Left kidney (tissue), 8 donors: ENCODE measurements at places on chromosomes 3 and 15. TPM values are rescaled to one million over a fixed set of nuclear protein-coding genes. Genes with fewer than 3 reads are reported as not detected.

GRCh38 chr3:128556384-128556783, 63.4 kb upstream of the GATA2 start:
- no peak for DNase-seq

DNA sequence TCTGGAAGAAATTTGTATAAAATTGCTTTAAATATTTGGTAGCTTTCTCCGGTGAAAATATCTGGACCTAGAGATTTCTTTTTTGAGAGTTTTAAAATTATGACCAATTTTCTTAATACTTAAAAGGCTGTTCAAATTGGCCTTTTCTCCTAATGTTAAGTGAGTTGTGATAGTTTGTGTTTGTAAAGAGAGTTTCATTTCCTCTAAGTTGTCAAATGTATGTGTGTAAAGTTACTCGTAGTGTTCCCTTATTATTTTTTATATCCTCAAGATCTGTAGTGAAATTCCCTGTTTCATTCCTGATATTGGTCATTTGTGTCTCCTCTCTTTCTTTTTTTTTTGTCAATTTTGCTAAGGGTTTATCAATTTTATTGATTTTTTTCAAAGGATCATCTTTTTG, 92.6 kb upstream of the CTNNB1 start:
- no peak for DNase-seq

DNA sequence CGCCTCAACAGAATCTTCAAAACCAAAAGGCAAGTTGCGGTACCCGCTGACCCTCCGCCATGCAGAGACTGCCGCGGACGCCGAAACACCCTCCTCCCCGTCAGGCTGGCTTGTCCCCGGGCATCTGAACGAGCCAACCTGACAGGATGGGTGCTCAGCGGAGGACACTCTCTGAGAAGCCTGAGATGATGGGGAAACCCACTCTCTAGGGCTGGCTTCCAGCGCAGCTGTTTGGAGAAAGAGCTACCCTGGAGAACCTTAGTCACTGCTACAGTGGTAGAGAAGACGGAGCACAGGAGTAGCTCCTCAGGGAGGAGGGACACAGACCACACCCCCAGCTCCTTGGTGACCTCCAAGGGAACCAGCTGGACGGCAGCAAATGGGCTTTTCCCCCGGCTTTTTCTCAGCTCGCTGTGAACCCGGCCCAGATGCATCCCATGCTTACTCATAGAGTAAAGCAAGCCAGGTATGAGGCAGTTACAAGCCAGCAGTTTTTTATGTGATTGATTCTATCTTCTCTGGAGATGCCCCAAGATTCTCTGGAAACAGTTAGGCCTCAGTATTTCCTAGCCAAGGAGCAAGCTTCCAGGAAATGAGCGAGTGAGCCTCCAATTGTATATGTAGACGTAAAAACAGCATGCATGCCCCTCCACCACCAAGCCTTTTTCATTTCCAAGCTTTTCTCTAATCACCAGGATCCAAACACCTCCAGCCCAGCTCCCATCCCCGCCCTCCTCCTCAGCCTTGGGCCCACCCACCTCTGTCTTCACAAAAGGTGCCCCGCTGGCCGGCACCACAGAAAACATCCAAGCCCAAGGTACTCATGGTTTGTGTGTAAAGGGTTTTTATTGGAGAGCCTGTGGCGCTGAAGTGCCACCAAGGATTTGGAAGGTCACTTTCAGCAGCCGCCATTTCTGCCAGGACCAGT, 38.7 kb downstream of the FAM174B start:
- DNase-seq = no peak

- DNase-seq = no peak
These were observed 222.1 kb upstream of the SOX14 start for GRCh38 chr3:137542049-137542448.

DNA sequence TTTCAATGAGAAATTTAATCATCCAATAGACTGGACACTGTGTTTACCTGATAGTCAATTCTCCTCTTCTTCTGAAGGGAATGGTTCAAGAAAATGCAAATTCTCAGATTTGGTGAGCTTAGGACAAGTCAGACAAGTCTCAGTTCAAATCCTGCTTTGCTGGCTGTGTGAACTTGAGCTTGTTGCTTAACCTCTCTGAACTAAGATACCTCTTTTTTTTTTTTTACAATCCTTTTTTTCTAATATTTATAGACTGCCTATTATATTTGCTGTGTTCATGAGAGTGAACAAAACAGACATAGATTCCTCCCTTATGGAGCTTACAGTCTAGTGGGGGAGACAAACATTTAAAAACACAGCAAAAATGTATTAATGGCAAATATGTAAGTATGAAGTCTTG, 8.2 kb upstream of the SLC28A1 start:
- no peak for DNase-seq

Gene SENP2
- 64.6 TPM for polyA plus RNA-seq

DNA sequence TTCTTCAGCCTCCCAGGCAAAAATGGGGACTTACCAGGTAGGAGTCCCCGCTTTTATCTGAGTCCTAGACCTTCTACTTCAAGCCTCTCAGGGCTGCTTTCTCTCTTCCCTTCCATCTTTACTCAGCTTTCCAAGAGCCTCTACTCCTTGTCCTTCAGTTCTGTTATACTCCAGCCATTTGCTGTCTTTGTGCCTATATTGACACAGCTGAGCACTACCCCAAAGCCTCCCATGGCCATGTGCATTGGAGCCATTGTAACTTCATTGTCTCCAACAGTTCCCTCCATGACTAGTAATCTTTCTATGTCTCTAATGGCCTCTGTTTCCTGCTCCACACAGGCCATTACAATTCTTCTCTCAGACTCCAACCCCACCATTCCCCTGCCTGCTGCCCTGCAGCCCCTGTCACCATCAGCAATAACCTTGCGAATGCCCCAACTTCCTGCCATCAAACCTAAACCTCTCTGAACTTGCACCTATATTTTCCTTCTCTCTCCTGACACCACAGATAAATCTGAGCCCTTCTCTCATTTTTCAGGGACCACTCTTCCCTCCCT, 77.9 kb upstream of the ADPGK start:
- DNase-seq = no peak

Gene AP3S2
- polyA plus RNA-seq = 49.1 TPM

Gene C3orf85
- 17.9 TPM for polyA plus RNA-seq

GRCh38 chr15:80978685-80979329, 10.8 kb downstream of the MESD start:
- no peak for DNase-seq

Gene IMPG2
- polyA plus RNA-seq = 0.76 TPM

- DNase-seq = no peak
These were observed 241.8 kb downstream of the TBC1D5 start for GRCh38 chr3:17500618-17501017.

DNA sequence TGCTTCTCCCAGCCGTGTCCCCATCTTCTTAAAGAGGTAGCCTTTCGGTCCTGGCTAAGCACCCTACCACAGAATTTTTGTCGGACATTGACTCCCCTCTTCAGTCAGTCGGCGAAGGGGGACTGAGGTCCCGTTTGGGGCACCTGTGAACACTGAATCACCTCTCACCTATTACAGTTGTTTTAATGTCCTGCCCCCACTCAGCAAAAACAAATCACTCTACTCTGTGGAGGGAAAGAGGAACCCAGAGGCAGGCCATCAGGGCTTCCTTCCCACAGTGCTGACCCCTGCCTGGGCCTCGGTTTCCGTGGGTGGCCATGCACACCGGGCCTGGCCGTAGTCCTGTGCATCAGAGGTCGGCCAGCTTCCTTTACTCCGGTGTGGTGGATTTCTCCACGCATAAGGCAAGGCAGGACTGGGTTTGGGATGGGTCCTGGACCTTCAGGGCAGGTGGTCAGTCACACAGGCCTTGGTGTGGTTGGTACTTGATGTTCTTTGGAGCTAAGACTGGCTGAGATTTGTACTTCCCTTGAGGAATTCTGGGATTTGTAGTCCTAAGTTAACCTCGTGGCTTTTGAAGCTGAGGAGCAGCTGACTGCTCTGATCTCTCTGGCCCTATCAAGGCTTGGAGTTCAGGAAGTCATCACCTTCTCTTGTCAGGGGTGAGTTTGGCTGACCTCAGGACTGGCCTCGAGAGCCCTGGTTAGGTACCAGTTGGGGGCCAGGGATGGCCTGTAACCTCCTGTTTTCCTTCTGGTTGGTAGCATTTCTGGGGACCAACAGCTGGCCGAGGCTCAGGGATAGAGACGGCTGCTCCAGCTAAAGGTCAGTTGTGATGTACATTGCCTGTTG, 627 bp upstream of the FAM131A start:
- DNase-seq = peak; percentile 50

- DNase-seq = no peak
These were observed 117.5 kb downstream of the FAM174B start for GRCh38 chr15:92538115-92538514.

- no peak for DNase-seq
These were observed 47.3 kb downstream of the BDH1 start for GRCh38 chr3:197508461-197508860.

Gene SLC22A14
- 1.1 TPM for polyA plus RNA-seq

GRCh38 chr3:107681396-107681795, 158.6 kb downstream of the BBX start:
- no peak for DNase-seq

DNA sequence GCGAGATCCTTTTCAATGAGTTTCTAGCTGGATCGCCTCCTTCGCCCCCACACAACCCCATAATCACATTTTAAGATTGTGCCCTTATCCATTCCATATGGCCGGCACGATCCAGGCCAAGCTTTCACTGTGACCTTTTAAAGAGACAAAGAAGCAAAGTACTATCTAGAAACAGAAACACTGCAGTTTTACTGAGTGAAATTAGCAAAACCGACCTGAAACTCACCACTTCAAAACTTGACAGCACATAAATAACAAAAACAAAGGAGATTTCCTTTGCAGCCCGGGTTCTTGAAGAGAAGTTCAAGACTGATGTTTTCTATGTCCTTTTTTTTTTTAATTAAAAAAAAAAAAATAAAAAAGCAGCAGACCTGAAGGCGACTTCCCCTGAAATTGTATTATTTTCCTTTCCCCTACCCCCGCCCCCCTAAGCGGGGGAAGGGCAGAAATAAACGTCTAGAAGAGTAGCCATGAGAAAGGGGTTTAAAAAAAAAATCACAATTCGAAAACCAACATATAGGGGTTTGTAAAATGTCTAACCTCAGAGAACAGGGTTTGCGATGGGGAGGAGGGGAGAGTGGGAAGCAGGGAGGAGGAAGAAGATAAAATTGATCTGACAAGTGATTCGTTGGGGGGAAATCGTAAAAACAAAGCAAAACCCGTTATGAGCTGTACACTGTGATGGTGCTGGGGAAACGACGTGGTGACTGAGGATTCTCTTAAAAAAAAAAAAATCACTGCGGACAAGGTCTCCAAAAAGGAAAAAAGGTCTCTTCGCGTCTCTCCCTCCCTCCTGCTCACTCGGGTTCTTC, 1.5 kb downstream of the SATB1 start:
- peak; percentile 69 for DNase-seq

DNA sequence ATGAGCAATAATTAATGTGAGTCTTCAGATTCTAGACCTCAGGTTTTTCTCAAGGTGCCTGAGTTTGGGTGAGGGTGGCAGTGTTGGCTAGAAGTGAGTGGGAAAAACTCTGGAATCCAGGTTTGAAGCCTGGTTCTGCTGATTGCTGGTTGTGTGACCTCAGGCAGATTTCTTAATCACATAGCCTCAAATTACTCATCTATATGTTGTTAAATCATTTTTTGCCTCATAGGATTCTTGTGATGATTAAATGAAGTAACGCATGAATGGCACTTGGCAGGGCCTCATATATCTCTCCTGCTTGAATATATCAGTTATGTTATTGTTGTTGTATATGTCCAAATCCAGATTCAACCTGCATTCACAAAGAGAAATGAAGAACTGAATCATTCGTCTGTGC, 60.5 kb downstream of the NR2F2 start:
- DNase-seq = no peak

DNA sequence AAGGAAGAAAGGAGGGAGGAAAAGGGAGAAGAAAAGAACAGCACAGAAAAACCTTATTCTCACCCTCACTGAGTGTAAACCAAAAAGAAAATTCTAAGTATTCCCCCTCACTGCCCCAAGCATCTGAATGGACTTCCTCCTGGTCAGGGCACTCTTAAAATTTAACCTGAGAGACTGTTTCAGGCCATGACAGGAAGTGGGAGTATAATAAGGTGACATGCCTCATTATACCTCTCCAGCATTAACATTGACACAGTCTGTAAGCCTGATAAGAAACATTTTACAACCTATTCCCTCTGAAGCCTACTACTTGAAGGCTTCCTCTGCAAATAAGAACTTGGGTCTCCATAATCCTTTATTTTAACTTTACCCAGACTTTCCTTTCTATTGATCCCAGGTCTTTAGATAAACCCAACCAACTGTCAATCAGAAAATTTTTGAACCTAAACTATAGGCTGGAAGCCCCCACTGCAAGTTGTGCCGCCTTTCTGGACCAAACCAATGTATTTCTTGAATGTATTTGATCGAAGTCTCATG, 41.7 kb downstream of the SLCO2A1 start:
- DNase-seq = no peak

DNA sequence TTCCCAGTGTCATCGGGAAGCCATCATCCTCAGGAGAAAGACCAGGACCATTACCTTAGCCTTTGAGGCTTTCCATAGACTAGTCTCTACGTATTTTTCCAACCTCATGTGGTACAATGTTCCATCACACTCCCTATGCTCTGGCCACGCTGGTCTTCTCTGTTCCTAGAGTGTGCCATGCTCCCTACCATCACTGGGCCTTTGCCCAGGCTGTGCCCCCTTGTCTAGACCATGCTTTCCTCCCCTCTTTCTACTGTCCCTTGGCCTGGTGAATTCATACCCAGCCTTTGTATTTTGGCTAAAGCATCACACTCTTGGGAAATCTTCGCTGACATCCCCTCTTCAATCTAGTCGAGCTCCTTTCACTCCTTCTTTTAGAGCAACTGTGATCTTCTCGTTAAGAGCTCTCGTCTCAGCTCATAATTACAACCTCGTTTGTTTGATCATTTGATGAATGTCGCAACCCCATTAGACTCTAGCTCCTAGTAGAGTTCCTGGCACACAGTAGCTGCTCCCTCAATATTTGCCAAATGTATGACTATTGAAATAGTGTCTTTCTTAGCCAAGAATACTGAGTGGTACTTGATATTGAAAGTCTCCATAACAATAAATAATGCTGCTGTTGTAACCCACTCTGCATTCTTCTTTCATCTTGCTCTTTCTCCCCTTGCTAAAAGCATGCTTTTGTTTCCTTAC, 100.2 kb upstream of the FAM3D start:
- DNase-seq = no peak

Gene HEMK1
- 22.8 TPM for polyA plus RNA-seq
